Stimulated activated CD4-positive, alpha-beta T cell treated with anti-CD3 and anti-CD28 coated beads, Interleukin-15, amount 100 ng/mL, for 48 hours (primary cell): ENCODE measurements at places on chromosomes 1 and 21.

DNA sequence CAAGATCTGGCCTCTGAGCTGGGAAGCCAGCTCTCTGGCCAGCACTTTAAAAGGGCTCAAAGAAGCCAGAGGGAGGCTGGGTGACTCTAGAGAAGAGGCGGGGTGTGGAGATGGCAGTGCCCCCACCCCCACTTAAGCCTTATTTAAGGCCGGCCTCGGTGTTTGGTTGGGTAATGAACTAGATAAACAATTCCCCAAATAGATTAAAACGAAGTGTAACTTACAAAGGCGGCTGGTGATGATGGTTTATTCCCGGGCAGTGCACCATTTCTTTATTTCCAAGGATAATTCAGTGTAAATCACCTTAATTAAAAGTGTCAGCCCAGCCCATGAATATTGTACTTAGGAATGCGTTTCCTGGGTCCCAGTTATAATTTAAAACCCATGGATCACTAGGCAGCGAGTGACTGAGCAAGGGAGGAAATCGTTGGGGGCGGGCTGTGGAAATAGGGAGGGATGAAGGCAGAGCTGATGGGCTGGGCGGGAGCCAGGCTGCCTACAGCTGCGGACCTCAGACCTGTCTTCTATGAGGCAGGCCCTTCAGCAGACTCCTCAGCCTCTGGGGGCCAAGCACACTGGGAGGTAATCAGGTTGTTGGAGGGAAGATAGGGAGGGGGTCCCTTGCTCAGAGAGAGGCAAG, 54.9 kb downstream of the TMEM53 start:
- no peak for DNase-seq

- DNase-seq: no peak
Observed at GRCh38 chr21:39184050-39184980, 1.1 kb upstream of the PSMG1 start.

GRCh38 chr1:72357411-72357810, 75.1 kb upstream of the NEGR1 start:
- DNase-seq: no peak

DNA sequence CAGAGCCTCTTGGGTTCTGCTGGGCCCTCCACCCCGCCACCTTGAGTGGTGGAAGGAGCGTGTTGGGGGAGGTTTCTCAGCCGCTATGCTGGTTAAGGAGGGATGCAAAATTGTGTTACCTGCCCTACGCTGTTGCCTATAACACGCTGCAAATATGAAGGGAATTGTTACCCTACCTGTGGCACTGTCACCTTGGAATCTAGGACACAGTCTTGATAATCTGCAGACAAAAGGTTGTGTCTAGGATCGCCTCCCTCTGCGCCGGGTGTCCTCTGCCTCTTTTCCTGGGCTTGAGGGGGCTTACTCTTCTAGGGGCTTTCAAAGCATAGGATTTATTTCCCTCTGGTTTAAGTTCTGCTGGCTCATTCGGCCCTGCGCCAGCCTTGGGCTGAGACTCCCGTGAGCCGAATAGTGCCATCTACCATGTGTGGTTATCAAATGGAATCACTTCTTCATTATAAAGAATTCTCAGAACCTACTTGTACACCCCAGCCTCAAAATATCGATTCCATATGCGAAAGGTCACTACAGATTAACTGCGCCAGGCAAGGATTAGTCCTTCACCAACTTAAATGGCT, 697 bp downstream of the SLC22A15 start:
- no peak for DNase-seq

- DNase-seq: no peak
Observed at GRCh38 chr1:51610637-51611036, 6.3 kb upstream of the OSBPL9 start.

- DNase-seq: no peak
Observed at GRCh38 chr1:245779797-245780755, 625.3 kb downstream of the KIF26B start.

DNA sequence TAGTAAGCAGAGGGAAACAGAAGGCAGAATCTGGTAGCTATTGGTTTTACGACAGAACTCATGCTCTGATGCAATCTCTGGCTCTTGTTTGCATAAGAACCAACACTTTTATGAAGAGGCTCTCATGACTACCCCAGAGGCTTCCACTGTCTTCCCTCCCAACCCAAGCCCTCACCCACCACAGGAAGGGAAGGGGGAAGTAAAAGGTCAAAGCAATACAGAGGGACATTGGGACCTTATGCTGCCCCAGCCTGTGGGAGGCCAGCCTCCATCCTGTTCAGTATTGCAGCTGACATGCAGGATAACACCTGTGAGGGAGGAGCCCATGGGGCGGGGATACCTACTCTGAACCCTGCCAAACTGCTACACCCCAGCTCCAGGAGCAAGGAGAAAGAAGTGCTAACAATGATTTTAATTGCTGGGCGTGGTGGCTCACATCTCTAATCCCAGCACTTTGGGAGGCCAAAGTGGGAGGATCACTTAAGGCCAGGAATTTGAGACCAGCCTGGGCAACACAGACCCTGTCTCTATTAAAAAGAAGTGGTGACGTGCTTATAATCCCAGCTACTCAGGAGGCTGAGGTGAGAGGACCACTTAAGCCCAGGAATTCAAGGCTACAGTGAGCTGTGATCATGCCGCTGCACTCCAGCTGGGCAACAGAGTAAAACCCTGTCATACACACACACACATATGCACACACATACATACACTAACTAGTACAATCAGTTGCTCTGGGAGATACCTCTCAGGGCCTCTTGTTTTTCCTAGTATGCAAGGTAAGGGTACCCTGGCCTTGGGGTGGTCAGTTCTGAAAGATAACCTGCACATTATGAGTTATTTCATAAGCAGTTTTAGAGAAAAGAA, 9.5 kb downstream of the MR1 start:
- DNase-seq: no peak

- no peak for DNase-seq
Observed at GRCh38 chr1:52876843-52877242, 34.3 kb downstream of the ZYG11A start.

GRCh38 chr1:175244206-175244605, 51.6 kb upstream of the KIAA0040 start:
- no peak for DNase-seq

DNA sequence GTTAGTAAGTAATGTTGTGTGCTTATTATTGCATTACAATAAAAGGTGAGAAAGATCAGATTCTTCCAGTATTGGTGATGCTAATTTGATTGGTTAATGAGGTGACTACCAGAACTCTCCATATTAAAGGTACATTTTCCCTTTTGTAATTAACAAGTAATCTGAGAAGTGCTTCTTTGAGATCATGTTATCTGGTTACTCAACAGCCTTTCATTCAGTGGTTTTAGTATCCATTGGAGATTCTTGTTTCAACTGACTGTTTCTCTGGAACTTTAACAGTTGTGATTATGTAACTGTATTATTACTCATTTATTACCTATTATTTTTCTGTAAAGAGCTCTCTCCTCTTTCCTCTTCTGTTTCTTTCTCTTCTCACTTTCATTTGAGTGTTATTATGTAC, 86.7 kb downstream of the PEX14 start:
- no peak for DNase-seq

- no peak for DNase-seq
Observed at GRCh38 chr1:37954316-37954971, 7.6 kb upstream of the INPP5B start.

DNA sequence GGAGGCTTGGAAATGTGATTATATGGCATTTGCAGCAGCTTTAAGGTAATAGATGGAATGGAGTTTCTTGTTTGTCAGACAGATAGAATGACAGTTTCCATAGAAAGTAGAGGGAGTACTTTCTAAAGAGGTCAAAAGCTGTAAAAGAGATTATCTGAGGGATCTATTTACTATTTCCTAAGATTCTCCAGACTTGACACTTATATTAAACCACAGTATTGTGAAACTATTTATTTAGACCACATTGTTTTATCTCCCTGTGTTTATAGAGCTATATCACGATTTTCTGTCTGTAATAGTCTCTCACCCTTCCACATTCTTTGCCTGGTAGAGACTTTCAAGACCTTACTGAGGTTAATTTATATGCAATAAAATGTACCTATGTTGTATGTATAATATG, 66.7 kb downstream of the MAN1A2 start:
- no peak for DNase-seq

DNA sequence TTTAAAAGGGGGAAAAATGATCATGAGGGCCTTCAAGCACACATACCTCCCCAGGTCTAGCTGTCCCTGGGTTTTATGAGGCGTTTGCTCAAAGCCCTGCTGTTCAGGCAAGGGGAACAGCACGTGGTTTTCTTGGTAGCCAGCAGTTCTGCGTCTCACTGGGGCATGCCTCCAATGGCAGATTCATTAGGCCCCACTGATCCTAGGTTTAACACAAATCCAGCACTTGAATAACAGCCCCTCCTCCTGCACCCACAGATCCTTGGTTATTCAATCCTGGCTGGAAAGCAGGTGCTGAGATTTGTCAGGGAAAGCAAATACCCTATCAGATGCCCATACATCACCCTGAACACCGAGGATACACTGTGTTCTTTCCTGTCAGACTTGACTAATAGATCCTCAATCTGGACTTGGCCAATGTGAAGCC, 106.4 kb downstream of the ZC3H11B start:
- no peak for DNase-seq
